Caudate nucleus (tissue), 63 donors: ENCODE measurements at places on chromosomes 6 and 20.
A peak's percentile ranks its signal among the peaks of the same experiment; 100 is the strongest.

DNA sequence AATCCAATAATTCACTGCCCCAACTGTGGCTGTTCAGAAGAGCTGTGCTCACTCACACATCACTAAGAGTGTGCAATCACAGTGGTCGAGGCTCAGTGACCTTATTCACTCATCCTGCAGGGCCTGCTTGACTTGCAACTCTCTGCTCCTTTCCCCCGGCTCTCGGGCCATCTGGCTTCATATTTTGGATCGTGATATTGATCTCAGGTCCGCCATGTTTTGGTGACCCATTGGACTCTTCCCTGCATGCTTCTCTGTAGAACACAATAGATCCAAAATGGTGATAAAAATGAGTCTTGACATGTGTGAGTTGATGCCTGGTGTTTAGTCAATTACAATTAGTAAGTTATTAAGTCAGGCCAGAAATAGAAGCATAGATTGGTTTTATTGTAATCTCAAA lies 313.9 kb upstream of the SOX4 start:
- DNase-seq, result no peak

DNA sequence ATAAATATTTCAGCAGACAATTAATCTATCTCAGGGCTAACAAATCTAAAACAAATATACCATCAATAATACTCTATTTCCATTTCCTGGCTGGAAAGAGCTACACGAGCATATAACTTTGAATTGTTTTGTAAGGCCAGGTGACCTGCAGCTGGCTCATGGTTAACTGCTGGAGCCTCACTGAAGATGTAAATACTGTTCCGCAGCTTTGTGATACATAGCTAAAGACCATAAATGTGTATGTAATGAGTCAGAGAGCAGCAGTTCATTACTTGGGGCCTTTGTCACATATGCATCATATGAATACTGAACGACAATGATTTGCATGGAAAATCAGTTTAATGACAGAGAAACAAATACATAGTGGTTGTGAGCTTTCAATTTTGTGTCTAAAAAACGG lies 109.4 kb upstream of the CCN2 start:
- DNase-seq, result no peak

GRCh38 chr6:30481211-30481964 lies 7.9 kb upstream of the HLA-E start:
- DNase-seq, result no peak

DNA sequence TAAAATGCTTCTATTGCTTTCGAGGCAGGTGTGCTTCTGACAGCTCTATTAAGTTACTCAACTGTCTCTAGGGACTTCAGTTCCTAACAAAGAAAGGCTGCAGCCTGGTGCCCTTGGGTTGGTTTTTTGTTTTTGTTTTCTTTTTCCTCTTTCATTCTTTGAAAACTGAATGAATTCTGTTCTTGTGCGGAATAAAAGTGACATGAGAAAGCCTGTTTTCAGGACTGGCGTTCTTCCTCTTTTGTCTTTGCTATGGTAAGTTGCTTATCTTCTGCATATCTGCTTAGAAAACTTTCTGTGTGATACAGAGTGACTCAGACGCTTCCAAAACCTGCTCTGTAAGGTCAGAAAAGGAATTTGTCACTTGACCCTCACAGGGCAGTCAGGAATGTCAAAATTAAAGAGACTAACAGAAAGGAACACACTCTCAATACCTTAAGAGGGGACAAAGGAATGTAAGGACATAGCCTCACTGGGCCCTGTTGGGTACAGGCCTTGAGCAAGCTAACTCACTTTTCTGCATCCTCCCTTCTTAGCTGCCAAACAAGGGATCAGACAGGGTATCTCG lies 56.2 kb upstream of the NHSL1 start:
- DNase-seq, result no peak

DNA sequence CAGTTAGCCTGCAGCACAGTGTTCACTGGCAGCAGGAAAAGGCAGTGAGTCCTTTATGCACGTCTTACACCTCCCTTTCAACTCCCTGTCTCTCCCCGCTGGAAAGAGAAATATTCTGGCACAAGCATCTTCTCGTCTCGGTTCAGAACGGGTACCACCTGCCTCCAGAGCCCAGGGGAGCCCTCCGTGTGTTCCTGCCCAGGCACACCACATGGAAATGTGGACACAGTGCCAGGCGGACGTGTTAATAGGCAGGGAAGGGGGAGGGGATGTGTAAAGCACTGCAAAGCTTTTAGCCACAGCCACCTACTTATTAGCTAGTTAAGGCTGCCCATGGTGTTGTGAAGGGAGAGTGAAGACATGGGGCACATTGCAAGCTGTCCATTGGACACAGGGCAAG lies 219.7 kb downstream of the FARS2 start:
- DNase-seq, result no peak

DNA sequence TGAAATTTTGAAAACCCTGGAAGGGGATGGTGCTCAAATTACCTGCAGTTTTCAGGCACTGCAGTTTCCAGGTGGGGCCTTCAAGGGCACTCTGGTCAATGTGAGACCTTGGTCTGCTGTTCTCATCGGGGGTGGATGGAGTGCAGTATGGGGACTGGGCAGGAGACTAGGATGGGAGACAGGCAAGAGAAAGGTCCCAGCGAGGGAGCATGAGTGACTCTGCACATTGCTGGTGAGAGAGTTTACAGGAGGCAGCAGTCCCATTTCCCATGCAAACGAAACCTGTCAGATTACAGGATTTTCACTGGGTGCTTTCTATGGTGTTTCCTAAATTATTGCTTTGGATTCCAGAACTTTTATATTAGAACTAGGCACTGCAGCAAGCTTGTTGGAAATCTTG lies 73.5 kb upstream of the DTNBP1 start:
- no peak for DNase-seq

GRCh38 chr6:24145690-24146131 lies 19.7 kb downstream of the NRSN1 start:
- no peak for DNase-seq

GRCh38 chr20:52529826-52530225 lies 338.2 kb upstream of the ZFP64 start:
- no peak for DNase-seq

DNA sequence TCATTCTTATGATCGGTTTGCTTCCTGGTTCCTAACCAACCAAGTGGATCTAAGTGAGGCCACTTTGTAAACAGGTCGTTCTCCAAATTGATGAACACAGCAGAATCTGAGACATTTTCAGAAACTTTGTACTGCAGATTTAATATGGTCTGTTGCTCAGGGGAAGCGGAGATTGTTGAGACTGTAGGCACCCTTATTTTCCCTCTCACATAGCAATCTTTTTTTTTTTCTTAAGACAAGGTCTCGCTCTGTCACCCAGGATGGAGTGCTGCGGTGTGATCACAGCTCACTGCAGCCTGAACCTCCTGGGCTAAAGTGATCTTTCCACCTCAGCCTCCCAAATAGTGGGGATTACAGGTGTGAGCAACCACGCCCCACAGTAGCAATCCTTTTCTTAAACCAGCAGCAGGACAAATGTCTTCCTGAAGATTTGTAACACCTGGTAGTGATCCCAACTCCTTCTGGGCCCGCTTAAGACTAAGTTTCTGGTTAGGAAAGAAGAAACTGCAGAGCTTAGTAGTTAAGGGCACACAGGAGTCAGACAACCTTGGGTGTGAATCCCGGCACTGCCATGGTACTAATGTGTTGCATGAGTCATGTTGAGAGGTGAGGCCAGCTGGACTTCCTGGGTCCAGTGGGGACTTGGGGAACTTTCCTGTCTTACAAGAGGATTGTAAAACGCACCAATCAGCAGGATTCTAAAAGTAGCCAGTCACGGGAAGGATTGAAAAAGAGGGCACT lies 48.4 kb upstream of the EZR start:
- DNase-seq, result no peak

GRCh38 chr6:97812940-97813339 lies 529.9 kb upstream of the MMS22L start:
- no peak for DNase-seq

DNA sequence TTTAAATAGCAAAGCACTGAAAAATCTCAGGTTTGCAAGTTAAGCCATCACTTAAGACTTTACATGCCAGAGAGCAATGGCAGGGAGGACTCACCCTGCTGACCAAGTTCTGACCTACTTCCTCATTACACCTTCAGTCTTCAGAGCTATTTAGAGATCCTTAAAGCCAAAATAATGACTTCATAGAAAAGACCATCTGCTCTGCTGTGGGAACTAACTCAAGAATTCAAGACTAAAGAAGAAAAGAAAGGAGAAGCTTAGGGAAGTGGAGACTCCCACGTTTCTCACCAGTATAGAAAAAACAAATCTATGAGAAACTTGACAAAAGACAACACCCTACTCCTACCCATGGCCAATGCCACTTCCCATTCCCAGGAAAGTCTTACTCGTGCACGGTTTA lies 28.6 kb downstream of the XPO5 start:
- no peak for DNase-seq

DNA sequence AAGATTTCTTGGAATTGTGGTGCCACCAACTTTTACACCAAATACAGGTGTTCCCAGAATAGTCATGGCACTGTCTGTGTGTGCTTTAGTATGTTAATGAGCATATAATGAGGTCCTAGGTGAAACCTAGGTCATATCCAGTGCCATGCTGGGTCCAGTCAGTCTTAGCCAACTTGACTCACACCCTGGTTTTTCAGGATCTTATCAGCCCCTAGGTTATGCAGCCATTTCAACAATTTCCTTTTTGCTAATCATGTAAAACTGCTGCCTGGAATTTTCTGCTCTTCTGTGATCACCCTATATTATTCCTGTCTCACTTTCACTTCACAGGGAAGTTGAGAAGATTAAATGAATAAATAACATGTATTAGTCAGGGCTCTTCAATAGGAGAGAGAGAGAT lies 23.7 kb downstream of the SDHAF4 start:
- DNase-seq, result no peak

DNA sequence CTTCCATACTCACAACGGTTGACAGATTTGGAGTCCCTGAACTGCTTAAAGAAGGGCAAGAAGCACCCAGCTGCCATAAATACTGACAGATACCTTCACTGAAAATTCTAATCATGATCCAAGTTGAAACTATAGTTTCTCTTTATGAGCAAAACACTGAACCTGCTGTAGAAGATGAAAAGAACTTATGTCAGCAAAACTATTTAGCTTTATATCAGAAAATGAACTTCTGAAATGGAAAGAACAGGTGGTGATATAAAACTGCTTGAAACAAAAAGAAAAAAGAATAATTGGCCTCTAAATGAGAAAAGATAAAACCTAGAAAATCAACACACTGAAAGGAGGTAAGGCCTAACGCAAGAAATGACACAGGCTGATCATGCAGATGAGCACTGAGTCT lies 72.4 kb downstream of the HACE1 start:
- no peak for DNase-seq

GRCh38 chr6:158381214-158381613 lies 68.9 kb downstream of the TULP4 start:
- DNase-seq, result no peak

GRCh38 chr6:69349771-69350170 lies 447.0 kb downstream of the LMBRD1 start:
- peak; percentile 26 for DNase-seq

GRCh38 chr20:48015943-48016723 lies 230.9 kb upstream of the SULF2 start:
- no peak for DNase-seq
